ENCODE measurements at places on chromosomes 5 and 9. TPM values are rescaled to one million over a fixed set of nuclear protein-coding genes. Genes with fewer than 3 reads are reported as not detected.

The NTRK2 gene
- total RNA-seq: under 0.01 TPM

The HRCT1 gene
- 1.7 TPM for total RNA-seq

DNA sequence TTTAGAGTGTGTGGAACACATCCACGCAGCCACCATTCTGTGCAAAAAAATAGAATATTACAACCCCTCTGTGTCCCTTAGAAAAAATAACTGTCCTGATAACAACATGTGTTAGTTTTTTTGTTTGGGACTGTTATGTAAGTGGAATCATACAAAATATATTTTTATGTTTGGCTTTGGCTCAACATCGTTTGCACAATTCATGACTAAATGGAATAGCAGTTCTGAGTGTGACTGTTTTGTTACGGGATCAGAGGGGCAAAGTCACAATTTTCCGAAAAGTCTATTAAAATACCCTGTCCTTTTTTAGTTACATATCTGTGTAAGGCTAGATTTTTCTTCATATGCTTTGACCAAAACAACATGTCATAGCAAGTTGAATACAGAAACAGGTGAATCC is 12.8 kb downstream of the MTREX start:
- no peak for DNase-seq

DNA sequence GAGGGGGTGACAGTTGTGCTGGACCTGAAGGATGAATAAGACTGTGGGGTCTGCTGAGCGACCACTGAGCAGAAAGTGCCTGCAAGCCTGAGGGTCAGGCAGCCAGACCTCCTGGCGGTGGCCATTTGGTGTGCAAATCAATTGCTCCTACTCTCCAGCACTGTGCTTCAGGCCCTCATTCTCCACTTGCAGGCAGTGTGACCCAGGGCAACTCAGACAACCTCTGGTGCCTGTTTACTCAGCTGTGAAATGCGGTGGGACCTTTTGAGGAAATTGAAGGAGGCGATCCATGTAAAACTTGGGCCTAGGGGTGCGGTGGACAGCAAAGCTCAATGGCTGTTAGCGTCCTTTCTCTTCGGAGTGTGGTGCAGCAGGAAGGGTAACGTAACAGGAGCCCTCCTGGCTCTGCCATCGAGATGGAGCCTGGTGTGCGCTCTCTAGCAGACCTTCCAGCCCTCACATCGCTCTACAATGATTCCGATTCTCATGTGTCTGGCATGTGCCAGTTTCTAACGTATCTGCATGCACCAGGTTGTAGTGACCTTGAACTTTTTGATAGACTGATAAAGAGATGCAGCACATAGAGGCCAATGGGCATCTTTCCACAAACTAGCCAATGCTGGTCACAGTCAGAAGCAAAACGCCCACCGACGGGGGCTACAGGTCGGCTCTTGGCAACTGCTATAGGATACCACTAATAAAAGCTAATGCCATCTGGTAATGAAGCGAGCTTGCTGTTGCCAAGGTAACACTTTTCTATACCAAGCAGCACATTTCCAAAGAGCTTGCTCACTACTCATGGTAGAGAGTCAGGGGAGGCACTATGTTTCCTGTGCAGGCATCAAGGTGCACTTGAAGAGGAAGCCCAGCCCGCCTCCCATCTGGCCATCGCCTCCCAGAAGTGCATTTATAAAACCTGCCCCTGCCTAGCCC is 159.7 kb upstream of the RAPGEF1 start:
- no peak for DNase-seq

DNA sequence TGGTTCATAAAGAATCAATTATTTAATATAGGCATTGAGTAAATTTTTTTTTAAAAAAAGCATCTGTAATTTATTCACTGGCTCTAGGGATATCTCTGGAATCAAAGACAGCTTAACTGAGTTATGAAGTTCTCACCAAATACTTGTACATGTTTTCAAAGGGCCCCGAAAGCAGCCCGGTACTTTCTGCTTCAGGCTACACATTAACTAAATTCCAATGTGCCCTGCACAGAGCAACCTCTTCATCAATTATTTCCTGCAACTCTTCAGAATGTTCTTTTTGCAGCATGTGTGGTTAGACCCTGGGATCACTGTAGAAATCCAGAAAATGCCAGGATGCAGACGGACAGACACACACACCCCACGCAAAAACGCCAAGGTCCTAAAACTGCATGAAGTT is 209.0 kb downstream of the EFNA5 start:
- DNase-seq: no peak

The HMCN2 gene
- not detected for total RNA-seq

The MSX2 gene
- 2.2 TPM for total RNA-seq

GRCh38 chr5:79193643-79194042 is 42.3 kb upstream of the JMY start:
- peak; percentile 16 for DNase-seq

The TTC16 gene
- not detected for total RNA-seq

- DNase-seq: peak; percentile 35
Observed at GRCh38 chr9:111348821-111349271, 18.8 kb upstream of the OR2K2 start.

The SLC1A3 gene
- total RNA-seq: 1.3 TPM

GRCh38 chr5:167355346-167355745 is 936.1 kb upstream of the WWC1 start:
- DNase-seq: no peak

The CDH6 gene
- 232 TPM for total RNA-seq

DNA sequence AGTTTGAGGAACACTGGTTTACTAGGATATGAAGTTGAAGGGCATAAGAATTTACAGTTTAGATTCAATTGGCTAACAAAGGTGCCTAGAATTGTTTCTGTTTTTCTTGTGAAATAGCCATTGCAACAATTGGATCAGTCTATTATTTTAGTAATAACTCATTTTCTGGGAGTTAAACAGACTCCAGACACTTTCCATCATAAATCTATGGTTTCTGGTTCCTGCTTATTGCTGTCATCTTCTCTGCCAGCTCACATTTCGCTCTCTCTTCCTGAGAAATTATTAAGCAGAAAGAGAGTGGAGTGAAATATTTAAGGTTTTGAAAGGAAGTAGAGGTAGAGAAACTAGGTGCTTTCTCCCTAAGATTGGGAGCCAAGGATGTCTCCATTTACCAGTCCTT is 165.1 kb upstream of the PRR16 start:
- no peak for DNase-seq

- DNase-seq: no peak
Observed at GRCh38 chr5:130975299-130975698, 189.8 kb downstream of the HINT1 start.

The AFAP1L1 gene
- 5.3 TPM for total RNA-seq

The POU5F2 gene
- 1.1 TPM for total RNA-seq

DNA sequence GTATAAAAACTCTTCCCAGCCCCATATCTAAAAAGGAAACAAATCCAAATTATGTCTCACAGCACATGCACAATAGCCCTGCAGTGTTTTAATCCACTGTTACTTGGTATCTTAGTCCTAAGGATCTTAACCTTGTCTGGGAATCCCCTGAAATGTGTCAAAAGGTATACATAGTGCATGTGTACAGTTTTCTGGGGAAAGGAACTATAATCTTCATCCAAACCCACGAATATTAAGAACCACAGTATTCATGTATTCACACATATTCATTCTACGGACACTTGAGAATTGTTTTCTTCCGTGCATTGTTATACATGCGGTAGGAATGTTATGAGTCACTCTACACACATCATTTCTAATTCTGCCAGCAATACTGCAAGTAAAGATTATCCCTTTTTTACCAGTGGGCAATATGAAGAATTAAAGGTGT is 47.8 kb upstream of the SNX2 start:
- peak; percentile 77 for DNase-seq

Data from IMR-90 (cell line).